AML-193 (cell line): ENCODE measurements at places on chromosomes 16 and 17.

DNA sequence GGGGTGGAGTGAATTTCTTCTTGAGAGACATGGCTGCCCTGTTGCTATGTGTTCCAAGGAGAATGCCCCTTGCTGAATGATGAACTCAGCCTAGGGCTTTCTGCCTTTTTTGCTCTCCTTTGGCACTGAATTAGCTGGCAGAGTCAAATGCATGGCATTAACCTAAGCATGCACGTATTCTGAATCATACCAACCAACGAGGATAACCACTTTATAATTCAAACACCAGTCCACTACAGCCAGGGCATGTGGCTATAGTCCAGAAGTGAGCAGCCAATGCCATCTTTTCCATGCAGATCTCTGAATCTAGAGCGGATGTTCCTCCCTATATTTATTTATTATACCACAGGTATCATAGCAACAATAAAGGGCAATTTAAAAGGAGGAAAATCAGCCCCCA is 15.7 kb downstream of the TMIGD1 start:
- DNase-seq = no peak

- DNase-seq = no peak
Observed at GRCh38 chr17:81489012-81489997, 23.3 kb downstream of the ACTG1 start.

DNA sequence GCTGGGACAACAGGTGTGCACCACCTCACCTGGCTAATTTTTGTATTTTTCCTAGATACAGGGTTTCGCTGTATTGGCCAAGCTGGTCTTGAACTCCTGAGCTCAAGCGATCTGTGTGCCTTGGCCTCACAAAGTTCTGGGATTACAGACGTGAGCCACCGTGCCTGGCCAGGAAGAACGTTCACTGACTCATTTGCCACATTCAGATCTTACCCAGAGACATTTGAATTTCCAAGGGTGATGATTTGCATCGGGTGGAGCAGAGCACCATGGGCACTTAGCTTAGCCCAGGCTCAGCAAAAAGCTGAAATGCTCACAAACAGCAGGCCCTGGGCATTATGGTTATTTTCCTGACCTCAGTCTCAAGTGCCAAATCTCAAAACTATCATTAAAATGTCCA is 14.5 kb upstream of the ADORA2B start:
- no peak for DNase-seq

DNA sequence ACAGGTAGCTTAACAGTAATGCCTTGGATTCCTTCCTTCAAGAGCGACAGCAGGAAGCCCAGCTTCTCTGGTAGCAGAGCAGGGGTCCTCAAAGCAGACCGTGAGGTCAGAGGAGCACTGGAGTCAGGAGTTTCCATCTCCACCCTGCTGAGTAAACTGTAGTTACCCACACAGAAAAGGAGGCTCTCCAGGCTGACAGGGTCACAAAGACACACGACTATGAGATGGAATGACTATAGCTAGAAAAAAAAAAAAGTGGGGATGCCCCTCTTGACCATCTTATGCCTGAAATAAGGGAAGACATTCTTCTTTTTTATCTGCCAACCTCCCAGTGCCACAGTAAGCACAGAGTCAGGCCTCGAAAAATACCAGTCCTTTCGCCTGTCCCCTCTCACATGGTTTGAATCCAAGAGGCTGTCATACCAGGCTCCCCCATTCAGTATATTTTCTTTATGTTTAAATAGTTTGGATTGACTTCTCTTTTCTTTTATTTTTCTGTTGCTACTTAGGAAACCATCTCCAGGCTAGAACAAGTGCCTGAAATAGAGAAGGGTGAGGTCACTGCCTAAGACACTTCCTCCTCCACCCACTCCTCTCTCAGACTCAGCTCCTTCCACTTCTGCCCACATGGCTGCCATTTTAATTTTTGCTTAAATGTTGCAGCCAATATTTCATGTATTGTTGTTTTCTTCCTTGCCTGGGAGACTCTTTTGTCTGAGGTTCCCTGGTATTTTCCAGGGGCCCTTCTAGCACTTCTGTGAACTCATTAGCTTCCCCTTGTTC is 707.4 kb downstream of the MAF start:
- DNase-seq = no peak

GRCh38 chr16:50195276-50195675 is 42.2 kb downstream of the TENT4B start:
- no peak for DNase-seq
